Calu3 (cell line): ENCODE measurements at places on chromosomes 12 and 14. TPM values are rescaled to one million over a fixed set of nuclear protein-coding genes. Genes with fewer than 3 reads are reported as not detected.

TPI1 gene
- total RNA-seq: 608 and 639 TPM in 2 replicates

TMEM30B gene
- 55.5 and 79.2 TPM in 2 replicates for total RNA-seq

SRRM4 gene
- not detected in 2 replicates for total RNA-seq

COX8C gene
- total RNA-seq: not detected in 2 replicates

LHX5 gene
- not detected in 2 replicates for total RNA-seq

RNASE7 gene
- total RNA-seq: not detected in 2 replicates

RIMKLB gene
- total RNA-seq: 29.3 and 36.3 TPM in 2 replicates
